Stomach (tissue), 19 donors: ENCODE measurements at places on chromosomes 6 and 20.

DNA sequence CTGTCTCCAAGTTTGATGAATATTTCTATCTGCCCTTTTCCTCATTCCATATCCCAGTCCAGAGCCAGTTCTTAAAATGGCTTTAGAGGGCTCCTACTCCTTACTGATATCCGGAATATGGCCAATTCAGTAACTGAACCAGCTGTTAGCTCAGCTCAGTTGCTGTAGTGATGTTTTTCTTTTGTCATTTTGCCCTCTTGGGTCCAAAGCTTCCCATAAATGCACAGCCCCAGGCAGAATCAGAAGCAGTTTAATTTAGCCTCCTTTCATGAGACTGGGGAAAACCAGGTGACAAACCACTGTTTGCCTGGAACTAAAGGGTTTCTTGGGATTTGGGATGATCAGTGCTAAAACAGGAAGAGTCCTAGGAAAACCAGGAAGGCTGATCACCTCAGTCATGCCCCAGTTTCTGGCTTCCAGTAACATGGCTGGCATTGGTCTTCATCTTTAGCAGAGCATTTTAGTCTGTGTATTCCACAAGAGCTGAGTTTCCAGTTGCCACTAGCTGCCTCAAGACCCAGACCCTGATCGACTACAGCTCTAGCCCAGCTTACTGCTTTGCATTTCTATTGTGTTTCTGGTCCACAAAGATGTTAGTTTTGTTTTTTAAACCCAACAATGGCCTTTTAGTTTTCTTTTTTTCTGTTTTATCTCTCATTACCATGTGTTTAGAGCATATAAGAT lies 40.6 kb upstream of the REV3L start:
- DNase-seq, result no peak

DNA sequence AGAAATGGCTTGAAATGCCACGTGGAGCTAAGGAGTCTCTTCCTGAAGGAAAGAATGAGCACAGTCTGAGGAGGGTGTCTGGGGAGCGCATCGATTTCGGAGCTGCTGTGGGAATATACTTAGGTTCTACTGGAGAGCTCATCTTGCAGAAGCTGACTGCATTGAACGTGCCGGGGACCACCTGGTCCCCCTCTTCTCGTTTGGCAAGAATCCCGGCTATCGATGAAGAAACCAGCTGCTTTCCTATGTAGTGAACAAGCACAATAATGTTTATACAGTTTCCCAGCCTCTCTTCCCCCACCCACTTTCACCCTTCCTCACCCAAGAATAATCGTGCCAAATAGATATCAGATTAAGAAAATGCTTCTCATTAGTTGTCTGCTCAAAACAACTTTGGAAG lies 242.5 kb downstream of the PACRG start:
- no peak for DNase-seq

- peak; percentile 53 for DNase-seq
These were observed 828 bp upstream of the SULF2 start for GRCh38 chr20:47785854-47786764.

GRCh38 chr20:20223981-20224380 lies 143.9 kb upstream of the INSM1 start:
- no peak for DNase-seq

GRCh38 chr6:85136310-85136709 lies 313.6 kb upstream of the NT5E start:
- DNase-seq, result peak; percentile 11

- DNase-seq, result no peak
These were observed 368.4 kb upstream of the MAN1A1 start for GRCh38 chr6:119717942-119718341.

GRCh38 chr20:24634855-24635254 lies 165.4 kb downstream of the SYNDIG1 start:
- no peak for DNase-seq

DNA sequence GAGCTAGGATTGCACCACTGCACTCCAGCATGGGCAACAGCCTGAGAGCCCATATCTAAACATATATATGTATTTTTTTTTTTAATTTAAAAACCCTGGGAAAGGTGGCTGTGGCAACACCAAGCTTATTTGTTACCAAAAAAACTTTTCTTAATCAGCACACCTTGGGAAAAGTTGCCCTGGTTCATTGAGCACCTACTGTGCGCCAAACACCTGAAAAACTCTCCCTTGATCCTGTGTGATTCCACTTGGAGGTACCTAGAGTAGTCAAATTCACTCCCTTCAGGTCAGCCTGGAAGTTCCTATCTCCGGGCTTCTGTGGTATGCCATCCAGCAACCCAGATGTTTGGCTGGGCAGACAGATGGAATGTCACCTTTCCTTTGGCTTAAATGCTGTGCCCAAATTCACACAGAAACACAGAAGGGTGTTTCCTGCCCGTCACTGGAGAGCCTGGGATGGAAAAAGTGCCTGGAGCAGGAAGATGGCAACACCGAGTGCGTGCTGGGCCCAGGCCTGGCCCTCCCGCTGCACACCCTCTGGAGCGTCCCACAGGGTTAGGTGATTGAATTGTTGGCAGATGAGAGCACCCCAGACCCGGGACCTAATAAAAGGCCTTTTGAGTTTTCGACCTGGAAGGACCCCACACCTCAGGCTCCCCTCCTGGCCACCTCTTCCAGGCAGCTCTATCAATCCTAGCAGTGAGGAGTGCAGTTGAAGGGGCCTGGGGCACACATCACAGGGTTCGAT lies 337.5 kb downstream of the ZFAND3 start:
- DNase-seq, result no peak

GRCh38 chr20:25248786-25249172 lies 894 bp downstream of the PYGB start:
- no peak for DNase-seq

GRCh38 chr6:39892490-39893129 lies 41.7 kb downstream of the MOCS1 start:
- DNase-seq, result peak; percentile 88

DNA sequence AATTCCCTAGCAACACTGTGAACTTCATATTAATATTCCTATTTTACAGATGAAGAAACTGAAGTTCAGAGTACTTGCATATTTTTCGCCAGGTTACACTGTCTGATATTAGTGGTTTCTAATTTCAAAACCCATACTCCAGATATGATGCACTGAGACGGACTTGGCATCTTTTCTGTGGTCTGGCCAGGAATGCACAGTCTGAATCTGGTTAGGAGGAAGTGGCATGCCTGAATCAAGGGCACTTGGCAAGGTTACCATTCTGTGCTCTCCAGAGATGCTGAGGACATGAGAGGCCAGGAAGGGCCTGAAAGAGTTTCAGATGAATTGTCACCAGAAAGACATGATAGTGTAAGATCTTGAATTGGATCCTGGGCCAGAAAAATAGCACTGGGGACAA lies 150.1 kb downstream of the HAO1 start:
- DNase-seq, result no peak

DNA sequence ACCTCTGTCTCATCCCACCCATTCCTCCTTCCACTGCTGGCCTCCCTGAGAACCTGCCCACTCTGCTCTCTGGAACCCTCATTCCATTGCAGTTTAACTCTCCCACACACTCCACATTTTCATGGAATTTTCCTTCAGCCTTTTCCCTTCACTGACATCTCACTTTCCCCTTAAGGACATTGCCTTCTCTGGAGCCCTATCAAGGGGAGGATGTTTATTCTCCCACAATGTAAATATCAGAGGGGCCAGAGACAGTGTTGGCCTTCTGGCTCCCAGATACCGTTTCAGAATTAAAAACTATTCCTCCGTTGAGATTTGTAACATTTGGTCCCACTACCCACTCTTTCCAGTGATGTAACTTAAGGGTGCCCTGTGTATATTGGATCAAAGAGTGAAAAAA lies 199.5 kb upstream of the KCNK16 start:
- DNase-seq, result no peak

DNA sequence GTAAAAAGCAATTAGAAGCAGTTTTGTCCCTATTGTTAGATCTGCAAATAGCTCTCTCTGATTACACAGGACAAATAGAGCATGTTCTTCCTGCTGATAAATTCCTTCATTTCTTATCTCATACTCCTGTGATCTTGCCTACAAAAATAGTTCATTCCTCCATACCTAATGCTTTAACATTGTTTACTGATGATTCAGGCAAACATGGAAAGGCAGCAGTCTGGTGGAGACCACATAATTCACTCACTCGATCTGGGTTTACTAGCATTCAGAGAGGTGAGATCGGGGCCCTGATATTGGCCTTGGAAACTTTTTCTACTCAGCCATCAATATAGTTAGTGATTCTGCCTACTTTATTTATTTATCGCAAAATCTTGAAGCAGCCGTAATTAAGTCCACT lies 20.2 kb downstream of the HLA-DPA1 start:
- no peak for DNase-seq

DNA sequence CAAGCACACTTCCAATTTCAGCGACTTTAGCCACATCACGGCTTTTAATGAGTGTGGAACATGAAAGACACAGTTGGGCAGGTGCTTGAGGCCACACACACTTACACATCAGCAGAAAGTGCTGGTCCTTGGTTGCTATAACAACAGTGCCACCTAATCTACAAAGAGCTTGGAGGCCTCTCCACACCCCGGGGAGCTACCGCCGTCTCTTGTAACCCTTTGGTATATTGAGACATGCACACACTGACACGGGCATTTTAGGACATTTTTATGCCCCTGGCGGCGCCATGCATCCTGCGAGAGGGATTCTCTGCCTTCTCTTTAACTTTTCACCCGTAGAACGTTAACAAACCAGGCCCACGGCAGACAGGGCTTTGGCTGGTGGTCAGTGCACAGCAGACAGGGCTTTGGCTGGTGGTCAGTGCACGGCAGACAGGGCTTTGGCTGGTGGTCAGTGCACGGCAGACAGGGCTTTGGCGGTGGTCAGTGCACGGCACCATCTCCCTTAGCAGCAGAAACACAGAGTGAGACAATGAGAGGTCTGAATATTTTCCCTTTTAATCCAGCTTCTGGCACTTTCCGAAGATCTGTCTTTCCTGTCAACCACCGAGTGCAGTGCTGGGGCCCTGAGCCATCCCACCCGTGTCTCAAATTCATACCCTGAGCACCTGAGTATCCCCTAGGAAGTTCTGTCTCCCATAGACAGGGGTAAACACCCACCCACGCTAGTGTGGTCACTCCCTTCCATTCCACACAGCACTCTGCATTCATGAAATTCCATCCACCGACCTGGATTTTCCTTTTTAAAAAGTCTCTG lies 116.6 kb upstream of the RPS6KA2 start:
- no peak for DNase-seq
